ENCODE measurements at places on chromosomes 12 and 14.

DNA sequence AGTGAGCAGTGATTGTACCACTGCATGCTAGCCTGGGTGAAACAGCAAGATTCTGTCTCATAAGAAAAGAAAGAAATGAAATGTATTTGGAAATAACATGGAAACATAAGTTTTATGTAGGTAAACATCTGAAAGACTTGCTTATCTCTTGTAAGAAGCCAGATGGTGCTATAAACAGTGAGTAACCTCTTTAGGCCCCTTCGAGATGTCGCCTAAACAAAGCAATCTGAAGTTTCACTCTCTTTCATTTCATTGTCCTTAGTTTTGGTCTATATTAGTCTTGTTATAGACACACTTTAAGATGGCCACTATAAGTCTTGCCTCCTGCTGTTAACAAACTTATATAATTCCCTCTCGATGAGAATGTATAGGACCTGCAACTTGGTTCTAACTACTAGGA lies 472.6 kb upstream of the ATP2B1 start:
- peak; percentile 4 for DNase-seq

GRCh38 chr12:33476058-33476457 lies 36.4 kb upstream of the SYT10 start:
- DNase-seq: peak; percentile 15

- peak; percentile 55 for DNase-seq
Observed at GRCh38 chr12:75766263-75767160, 255.1 kb upstream of the KRR1 start.

DNA sequence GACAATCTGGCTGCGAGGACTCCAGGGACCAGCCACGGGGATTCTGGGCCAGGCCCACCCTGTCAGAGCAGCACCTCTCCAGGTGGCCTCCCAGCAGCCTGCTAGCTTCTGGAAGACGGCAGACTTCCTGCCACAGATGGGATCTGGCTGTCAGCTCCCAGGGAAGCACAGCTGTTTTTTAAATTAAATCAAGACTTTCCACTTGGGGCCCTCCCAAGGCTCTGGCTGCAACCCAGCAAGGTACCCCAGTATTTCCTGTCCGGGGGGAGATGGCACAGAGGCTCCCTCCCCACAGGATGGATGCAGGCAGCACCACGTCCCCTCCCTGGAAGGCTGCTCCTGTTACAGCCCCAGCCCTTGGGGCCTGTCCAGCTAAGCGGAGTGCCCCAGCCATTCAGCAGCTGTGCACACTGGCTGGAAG lies 56.9 kb downstream of the ACTN1 start:
- DNase-seq: no peak

DNA sequence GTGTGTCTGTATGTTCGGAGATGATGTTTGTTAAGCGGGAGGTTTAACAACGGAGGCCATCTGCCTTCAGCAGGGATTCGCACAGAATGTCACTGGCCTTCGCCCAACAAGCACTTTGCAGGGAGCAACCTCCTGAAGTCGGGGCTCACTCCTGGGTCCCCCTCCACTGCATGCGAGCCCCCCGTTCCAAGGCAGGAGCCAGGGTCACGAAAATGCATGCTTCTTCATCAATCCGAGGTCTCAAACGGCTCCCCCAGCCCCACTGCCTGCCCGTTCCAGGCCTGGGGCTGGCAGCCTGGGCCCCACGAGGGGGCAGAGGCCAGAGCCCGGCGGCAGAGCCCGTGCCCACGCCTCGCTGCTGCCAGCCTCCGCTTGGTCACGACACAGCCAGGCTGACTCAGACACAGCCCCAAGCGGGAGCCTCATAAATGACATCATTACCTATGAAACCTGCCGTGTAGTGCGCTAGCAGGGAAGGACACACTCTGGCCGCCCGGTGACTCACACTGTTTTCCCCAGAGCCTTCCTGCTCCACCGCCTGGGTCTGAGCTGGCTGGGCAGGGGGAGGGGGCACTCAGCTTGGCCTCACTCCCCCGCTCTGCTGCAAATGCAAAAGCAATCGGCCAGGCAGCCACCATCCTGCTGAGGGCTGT lies 169.5 kb upstream of the RTL1 start:
- DNase-seq: peak; percentile 95
